ENCODE measurements at places on chromosomes 11 and 22.
A peak's percentile ranks its signal among the peaks of the same experiment; 100 is the strongest.

GRCh38 chr11:126890561-126890960 lies 110.0 kb downstream of the KIRREL3 start:
- no peak for DNase-seq

- no peak for DNase-seq
Measured at GRCh38 chr11:4085575-4085974, 9.0 kb upstream of the RRM1 start.

- DNase-seq = no peak
Measured at GRCh38 chr22:50481440-50482106, at the start of gene ADM2. TSS of gene ADM2 (plus strand) at chr22:50481543. CDS start at chr22:50481848, 305 bp downstream.

GRCh38 chr11:79160791-79161403 lies 279.9 kb downstream of the TENM4 start:
- DNase-seq = peak; percentile 40

DNA sequence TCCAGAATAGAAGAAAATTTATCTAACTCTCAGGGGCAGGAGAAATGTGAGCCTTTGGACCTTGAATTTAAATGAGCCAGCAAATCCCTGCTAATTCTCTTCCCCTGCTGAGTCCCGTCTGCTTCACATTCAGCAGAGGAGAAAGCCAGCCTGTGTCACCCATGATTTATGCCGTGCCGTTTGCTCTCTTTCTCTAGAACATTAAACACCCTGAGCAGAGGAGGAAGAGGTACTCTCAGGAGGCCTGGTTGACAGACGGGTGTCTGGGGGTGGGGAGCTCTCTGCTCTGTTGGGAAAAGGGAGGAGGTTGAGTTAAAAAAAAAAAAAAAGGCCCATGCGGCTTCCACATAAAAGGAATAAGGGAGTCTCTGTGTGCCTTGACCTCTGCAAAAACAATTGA lies 11.3 kb upstream of the MTMR3 start:
- DNase-seq = peak; percentile 99

GRCh38 chr11:118735203-118735602 lies 55.8 kb upstream of the TREH start:
- no peak for DNase-seq

DNA sequence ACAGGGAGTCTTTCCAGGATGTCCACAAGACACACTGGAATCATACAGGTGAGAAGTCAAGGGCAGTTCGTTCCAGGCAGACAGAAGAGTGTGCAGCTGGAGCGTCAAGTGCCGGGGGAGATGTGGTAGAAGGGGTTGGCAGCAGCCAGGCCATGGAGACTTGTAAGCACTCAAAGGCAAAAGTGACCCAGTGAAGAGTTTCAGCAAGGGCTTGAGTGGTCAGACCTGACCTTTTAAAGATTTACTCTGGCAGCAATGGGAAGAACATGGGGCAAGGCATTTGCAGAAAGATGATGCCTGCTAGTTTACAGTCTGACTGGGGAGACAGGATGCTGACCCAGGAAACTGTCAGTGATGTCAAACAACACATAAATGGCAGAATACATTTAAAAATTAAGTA lies 29.0 kb downstream of the P4HA3 start:
- DNase-seq = no peak

DNA sequence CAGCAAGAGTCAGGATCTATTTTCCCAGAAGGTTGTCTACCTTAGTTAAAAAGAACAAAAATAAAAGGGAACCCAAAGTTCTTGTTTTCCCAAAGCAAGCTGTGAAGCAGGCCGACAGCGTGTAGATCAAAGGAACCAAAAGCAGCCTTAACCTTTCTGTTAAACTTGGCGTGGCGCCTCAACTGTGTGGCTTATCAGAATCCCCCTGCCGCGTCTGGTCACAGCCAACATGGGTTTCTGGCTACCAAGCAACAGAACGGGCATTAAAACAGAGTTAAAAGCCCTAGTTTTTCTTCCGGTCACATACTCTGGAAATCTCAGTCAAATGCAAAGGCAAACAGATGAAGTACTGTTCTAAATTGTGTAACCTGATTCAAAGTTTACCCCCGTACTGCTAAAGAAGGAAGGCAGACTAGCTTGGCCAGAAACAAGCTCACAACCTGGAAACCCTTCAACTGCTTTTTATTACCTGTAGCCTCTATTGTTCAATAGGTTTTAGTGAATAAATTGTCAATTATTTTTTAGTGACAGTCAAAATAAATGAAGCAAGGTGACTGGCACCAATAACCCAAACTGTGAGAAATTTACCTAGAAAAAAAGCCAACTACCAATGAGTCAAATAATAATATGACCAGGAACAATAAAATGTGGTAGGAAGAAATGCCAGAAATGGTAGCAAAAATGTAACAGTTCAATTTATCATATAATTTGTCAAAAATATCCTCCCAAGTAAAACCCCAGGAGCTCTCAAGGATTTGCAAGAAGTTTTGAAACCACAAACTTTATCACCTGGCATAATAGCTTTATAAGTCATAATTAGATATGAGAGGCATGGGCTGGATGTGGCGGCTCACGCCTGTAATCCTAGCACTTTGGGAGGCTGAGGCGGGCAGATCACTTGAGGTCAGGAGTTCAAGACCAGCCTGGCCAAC lies 21.4 kb downstream of the CHKA start:
- DNase-seq = no peak

DNA sequence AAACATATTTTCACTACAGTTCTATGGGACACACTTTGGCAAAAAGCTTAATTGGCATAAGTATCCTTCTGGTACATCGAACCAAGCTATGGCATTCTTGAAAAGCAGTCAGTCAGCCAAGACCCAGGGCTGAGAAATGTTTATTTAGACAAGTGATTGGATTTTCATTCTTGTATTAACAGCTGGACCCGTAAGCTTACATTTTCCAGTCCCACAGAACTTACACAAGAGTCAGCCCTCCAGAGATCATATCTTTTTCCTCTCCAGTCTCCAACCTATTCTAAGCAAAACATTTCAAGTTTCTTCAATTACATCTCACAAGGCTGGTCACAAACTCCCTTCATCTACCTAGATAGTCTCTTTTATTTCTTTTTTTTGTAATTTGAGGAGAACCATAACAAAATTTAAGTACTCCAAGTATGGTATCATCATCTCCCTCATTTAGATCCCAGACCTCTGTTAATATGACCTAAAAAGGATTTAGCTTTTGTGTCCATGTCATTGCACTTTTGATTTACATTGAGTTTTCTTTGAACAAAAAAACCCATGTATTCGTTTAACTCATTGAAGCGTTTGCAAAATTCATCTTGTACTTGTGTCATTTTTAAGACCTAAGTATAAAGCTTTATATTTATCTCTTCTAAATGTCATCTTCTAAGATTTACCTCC lies 67.9 kb upstream of the GRK3 start:
- DNase-seq = no peak

GRCh38 chr11:95711162-95711944 lies 78.2 kb downstream of the FAM76B start:
- no peak for DNase-seq

GRCh38 chr11:82796998-82797961 lies 63.6 kb upstream of the FAM181B start:
- no peak for DNase-seq

DNA sequence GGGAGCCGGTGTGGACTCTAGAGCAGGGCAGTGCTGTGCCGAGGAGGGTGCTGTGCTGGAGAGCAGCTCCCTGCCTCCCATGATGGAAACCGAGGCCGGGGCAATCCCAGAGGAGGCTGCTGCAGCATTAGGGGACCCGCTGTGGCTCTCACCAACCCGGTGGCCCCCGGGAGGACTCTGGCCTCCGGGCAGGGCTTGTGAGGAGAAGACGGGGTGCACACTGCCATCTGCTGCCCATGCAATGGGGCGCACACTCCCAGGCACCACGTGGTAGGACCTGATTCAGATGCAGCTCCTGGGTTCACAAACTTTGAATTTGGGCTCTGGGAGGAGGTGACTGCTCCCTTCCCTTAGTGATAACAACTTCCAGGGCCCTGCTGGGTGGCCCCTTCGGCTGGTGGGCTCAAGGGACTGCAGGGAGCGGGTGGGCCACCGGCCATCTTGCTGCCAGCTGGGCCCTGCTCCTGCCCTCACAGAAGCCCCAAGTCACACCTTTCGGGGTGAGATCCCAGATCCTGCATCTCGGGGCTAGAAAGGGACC lies 93.8 kb upstream of the FGF3 start:
- no peak for DNase-seq

DNA sequence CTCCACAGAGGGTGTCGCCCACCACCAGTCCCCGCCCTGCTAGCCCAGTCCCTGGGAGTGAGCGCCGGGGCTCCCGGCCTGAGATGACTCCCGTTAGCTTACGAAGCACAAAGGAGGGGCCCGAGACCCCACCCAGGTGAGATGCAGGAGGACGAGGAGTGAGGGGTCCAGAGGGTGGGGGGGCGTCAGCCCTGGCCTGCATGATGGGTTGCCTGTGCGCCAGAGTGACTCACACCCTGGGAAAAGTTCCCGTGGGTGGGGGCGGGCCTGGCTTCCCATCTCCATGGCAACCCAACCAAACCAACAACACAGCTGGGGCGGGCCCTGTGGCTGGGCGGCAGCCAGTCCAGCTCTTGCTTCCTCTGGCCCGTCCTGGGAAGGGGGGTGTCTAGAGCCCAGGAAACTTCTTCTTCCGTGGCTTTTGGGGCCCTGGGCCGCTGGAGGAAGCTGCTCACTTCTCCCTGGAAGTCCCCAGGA lies 4.5 kb downstream of the GAS2L1 start:
- DNase-seq = peak; percentile 31
